Stimulated activated CD4-positive, alpha-beta T cell treated with anti-CD3 and anti-CD28 coated beads, Interleukin-2, amount 100 ng/mL, for 48 hours (primary cell): ENCODE measurements at places on chromosomes 3 and 15.

GRCh38 chr15:78105476-78106241 is 13.3 kb downstream of the SH2D7 start:
- no peak for DNase-seq

DNA sequence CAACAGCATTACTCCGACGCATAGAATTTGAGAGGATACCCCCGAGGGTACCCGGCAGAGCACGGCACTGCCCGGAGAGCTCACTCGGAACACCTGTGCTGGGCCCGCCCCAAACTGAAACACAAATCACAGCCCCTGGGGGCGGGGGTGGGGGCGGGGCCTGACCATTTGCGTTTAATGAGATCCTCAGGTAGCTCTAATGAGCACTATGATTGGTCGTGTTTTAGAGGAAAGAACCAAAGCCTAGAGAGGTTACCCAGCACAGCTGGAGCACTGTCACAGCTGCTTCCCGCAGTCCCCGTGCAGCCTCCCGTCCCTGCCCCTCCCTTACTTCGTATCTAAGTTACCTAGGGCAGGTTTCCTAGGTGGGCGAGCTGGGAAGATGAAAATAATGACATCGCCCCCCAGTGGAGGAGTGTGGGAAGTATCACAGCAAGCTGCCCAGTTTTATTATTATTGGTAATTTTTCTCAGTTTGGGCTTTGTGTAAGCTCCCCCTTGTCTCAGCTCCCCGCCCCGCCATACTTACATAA is 187.1 kb downstream of the PDE8A start:
- peak; percentile 38 for DNase-seq

DNA sequence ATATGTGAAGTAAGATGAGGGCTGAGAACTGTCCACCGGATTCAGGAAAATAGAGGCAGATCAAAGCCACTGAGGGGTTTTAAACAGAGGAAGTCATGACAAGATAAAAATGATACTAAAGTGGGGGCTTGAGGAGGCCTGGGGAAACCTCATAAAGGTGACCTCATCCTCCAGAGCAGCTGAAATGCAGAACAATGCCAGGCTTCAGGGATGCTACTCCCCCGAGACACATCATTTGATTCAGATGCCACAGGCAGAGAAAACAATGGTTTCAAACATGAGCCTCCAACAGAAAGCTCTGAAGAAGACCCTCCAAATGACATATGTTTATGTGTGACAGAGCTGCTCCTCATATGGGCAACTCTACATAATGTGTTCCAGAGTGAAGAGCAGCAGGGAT is 6.4 kb downstream of the CFAP20DC start:
- DNase-seq, result no peak

GRCh38 chr3:15331072-15331605 is 1.2 kb downstream of the SH3BP5 start:
- no peak for DNase-seq

DNA sequence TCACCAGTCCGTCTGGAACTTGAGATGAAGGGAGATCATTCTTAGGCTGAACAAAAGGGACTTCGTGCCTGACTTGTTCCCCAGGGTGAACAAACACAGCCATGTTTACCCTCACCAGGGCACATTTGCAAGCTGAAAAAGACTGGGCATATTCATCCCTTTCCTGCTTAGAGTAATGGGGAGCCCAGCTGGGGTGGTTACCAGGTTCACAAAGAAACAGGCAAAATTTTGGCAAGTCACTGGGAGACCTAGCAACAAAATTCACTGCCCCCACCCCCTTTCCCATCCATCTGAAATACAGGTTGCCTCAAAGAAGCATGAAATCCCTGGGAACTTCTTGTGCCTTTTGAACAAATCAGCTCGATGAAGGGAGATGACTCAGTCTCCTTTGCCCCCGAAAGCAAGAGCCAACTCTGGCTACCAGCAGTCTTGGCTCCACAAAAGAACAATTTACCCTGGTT is 775.0 kb downstream of the SQOR start:
- no peak for DNase-seq

DNA sequence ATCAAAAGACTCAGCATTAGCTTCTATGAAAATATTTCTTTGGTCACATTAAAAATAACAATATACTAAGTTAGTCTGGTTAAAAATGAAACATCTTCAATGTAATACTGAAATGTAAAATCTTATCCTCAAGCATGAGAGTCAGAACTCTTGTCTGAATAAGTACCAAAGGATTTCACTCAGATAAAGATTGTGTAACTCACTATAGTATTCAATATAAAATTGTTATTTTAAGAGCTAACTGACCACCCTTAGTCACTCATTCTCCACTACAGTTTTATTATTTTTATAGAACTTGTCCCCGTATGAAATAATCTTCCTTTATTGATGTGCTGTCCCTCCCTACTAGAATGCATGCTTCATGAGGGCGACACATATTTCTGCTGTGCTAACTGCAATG is 426.3 kb downstream of the MECOM start:
- no peak for DNase-seq

DNA sequence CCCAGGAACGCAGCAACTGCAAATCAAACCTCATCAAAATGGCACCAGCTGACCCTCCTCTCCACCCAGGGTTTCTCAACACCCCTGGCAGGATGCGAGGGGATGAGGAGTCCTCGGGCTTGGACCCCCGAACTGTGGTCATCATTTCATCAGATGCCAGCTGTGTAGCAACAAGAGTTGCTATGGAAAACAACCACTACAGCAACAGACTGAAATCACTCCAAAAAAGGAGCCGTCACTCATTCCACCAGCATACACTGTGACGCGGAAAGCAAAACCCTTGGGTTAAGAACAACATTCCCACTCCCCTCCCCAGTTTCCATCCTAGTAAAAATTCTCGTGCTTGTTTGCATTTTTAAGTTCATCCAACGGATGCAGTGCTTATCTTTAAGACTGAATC is 40.1 kb downstream of the VGLL4 start:
- DNase-seq, result no peak

GRCh38 chr3:63070476-63070810 is 195.2 kb upstream of the CADPS start:
- DNase-seq, result no peak

GRCh38 chr3:173977747-173978146 is 580.2 kb downstream of the NLGN1 start:
- no peak for DNase-seq

DNA sequence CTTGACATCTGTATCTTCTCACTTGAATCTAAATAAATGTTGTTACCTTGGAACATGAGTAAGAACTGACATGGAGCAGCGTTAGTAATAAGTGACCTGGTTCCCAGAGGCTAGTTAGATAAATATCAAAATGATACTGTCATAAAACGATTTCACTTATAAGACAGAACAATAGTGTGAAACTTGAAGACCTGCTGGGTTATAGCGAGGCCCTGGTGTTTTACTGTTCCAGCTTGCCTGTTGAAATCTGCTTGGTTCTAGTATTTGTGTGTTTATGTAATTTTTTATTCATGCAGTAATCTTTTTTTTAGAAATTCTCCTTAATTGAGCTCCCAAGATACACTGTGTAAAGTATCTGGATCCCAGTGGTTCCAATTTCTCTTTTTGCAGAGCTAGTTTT is 129.4 kb downstream of the CACNA2D3 start:
- DNase-seq, result no peak

- no peak for DNase-seq
Observed at GRCh38 chr15:91499774-91500383, 353.6 kb upstream of the SLCO3A1 start.

DNA sequence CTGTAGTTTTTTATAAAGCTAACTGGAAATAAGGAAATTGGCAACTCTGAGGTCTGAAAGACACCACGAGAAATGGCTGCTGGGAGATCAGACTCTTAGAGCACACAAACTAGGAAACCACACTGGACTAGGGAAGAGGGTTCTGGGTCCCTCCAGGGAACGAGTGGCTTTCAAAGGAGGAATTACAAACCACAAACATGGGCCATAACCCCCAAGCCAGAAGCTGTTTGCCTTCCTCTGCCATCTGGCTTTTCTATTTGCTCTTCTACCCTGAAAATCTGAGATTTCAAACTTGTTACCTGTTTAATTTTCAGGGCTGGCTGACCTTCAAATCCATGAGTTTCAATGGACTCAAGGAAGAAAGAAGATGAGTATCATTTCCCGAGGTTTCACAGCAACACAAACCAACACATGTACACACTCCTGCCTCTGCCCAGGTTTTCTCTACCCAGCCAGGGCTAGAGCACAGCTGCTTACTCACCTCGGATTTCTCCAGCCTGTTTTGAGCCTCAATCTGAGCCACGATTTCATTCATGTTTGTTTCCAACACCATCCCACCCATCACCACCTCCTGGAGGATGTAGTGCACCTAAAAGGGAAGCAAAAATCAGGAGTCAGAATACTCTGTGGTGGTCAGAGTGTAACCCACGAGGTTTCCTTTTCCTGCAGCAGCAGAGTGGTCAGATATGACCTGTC is 22.6 kb upstream of the ANPEP start:
- no peak for DNase-seq

DNA sequence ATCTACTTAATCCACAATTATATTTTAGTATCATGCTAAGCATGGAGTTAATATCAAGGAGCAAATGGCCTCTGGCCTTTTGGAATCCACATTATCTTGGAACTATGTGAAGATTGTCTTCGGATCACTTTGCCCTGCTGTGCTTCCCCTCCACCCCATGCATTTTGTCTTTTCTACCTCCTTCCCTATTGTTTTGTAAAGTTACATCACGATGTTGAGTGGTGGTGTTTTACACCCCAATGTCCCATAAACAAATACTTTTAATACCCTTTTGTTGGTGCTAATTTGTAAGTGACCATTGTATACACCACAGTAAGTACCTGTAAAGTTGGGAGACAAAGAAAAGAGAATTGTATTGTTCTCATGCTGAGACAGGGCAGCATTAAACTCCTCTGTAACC is 258.4 kb upstream of the ZNF717 start:
- DNase-seq, result no peak

DNA sequence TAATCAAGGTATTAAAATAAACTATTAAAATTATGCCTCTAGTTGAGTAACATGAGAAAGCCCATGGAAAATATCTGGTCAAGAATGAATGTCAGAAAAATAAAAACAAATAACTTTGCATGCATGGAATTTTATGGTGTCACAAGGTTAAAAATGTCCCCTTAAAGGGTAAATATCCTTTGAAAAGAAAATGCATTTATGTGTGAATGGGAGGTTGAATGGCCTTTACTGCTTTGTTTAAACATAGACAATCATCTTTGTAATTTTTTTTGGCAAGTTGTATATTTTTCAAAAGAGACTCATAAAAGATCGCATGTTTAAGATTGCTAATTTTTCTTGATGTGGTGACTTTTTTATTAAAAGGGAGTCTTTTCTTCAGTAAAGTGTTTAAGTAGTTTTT is 564.2 kb downstream of the NR2F2 start:
- no peak for DNase-seq

- peak; percentile 8 for DNase-seq
Observed at GRCh38 chr15:82045179-82045891, 483 bp downstream of the MEX3B start.

DNA sequence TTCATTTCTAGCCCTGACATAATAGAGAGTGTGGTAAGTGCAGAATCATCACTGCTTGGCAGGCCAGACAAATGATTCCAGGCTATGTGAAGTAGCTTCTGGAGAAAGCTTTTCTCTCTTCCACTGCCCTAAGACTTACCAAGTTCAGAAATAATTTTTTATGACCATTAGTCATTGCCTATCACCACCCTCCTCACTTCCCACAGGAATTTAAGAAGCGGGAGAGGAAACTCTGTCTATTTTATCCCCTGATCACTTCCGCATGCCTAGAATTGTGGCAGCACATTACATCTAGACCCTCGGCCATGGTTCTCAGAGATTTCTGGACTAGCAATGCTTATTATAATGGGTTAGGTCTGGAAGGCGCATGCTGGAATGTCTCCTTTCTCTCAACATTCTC is 397.8 kb upstream of the NR2F2 start:
- DNase-seq, result no peak

DNA sequence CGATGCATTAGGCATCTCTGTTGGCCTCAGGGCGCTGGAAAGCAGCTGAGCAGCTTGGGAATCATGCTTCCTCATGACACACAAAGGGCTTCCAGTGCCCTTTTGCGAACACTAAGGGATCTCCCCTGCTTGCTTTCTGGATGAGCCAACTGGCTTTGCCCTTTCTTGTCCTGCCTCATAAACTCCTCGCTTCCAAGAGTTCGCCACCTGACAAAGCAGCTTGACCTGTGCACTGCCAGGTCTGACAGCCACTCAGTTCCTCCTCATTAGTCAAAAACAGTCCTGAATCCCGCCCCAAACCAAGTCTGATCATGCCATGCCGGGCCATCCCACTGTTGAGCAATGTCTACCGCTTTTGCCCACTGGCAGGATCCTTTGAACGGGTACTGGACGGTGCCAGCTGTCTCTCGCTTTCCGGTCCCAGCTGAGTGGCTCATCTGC is 265.4 kb upstream of the LYSMD4 start:
- DNase-seq, result no peak

- DNase-seq, result no peak
Observed at GRCh38 chr3:45972534-45973402, 22.9 kb downstream of the FYCO1 start.

DNA sequence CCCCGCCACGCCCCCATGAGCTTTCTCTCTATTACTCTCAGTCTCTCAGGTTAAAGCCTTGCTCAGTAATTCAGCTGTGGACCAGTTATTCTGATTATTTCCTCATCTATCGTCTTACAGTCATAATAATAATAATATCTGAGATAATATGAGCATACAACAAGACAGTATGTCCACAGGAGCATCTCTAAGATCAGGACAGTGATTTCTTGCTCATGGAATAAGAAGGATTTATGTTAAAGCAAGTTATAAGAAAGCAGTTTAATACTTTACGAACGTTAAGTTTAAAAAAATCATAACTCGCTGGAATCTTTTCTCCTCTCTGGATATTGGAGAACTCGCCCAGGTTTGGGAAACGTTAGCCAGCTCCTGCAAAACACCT is 643 bp upstream of the LMCD1 start:
- DNase-seq, result no peak

- no peak for DNase-seq
Observed at GRCh38 chr3:18246336-18247060, 178.6 kb downstream of the SATB1 start.

DNA sequence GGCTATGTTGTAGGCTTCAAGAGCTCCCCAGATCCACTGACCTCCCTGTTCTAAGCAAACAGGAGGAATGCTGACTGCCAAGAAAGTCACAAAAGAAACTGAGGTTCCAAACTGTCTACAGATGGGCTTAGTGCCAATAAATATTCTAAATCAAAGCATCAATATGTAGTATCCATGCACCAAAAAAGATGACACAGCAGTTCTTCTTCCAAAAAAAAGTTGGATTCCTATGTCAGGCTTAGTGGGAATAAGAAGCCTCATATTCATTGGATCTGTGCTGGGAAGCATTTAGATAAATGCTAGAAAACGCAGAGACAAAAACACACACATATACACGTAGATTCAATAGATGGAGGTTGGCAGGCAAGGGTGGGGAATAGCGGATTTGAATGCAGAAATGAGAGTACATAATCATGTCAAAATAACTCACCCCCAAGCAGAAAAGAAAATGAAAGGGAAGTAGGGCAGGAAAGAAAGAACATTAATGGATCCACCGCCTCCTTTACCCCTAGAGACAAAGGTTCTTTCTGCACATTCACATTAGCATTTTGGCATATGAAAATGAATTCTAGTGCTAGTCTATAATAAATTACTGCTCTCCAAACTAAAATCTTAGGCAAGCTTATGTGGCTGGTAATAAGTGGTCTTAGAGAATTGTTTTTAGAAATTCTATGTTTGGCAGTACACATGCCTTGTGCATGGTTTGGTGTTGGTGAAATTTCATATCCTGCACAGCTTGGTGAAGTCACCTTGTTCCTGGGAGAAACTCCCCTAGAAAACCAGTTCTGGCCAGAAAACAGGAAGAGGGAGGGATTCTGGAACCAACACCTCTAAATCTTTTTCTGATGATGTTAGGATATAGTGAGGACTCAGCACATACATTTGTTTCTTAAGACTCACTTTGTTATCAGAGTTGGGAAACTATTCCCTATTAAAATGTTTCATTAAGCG is 283.4 kb downstream of the LSAMP start:
- no peak for DNase-seq
